ENCODE measurements at places on chromosomes 7 and 10. TPM values are rescaled to one million over a fixed set of nuclear protein-coding genes. Genes with fewer than 3 reads are reported as not detected.

GRCh38 chr10:132142396-132143161 is 44.2 kb upstream of the DPYSL4 start:
- peak; percentile 78 for ATAC-seq

GRCh38 chr10:53255661-53256205 is 483.1 kb upstream of the MBL2 start:
- no peak for ATAC-seq

DNA sequence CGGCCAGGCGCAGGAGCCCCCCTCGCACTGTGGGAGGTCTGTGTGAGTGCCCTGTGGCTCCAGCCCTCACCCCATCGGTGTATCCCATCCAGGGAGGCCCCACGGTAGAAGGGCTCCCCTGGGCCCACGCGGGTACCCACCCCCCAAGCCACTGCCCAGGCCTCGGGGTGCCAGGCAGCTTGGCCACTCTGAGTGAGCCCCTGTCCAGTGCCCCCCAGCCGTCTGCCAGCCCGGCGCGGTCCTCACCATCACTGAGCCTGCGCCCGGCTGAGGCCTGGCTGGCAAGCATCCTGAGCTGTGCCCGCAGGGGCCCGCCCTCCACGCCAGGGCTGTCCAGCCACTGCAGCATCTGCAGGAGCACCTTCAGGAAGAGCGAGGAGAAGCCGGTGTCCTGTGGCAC is 19.2 kb upstream of the MICALL2 start:
- no peak for ATAC-seq

GRCh38 chr10:90313576-90314325 is 544.1 kb downstream of the HTR7 start:
- ATAC-seq = no peak

The SPDYE1 gene
- total RNA-seq = not detected
